ENCODE measurements at places on chromosomes 1 and 21.
A peak's percentile ranks its signal among the peaks of the same experiment; 100 is the strongest.

DNA sequence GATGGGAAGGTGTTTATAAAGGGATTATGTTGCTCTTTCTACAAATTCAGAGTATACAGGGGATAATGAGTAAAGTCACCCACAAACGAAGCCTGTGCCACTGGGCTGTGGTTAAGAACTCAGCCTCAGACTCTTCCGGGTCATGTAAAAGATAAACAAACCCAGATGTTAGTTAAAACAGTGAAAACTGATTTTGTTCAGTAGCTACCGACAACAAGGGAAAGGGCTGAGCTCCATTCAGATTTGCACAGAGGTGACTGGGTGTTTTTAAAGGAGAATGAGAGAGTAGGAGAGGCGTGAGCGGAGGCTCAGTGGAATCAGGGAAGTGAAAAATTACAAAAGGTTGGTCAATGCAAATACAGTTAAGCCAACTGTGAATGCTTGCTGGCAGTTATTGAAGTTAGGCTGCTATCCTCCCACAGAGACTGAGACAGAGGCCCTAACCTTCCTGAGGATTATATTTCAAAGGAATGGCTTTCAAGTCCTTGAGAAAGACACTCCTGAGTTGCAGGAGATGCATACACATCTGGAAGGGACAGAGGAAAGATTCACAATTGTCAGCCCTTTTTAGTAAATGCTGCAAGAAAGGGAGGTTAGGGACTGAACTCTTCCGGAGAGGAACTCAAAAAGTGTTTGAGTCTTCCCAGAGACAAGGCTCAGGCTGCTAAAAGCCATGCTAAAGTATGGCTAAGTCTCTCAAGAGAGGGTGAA is 29.9 kb upstream of the SAMD13 start:
- peak; percentile 15 for DNase-seq

GRCh38 chr1:36160949-36161485 is 5.1 kb downstream of the MAP7D1 start:
- DNase-seq = no peak

- DNase-seq = no peak
Measured at GRCh38 chr1:236907205-236907604, 97.0 kb downstream of the MT1HL1 start.

DNA sequence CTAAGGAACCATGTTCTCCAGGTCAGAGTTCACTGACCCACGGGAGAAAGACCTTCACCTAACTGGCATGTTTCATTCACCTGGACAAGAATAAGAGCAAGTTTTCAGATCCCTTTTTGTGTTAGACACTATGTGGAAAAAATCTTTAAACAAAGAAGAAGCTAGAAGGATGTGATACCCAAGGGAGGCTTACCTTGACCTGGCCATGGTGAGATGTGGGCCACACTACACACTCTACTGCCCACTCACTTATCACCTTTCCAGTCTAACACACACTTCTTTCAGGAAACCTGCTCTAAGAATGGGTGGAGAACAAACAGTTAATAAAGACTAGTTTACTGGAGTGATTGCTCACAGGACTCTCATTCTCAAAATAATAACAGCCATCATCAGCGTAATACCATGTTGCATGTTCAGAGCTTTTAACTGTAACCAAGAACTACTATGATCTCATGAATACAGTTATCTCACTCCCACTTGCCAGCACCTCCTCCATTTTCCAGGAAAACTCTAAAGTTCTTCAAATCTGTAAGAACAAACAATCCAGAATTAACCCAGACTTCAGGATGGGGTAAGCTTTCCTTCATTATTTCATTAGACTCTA is 1.4 kb downstream of the RGS8 start:
- DNase-seq = no peak

DNA sequence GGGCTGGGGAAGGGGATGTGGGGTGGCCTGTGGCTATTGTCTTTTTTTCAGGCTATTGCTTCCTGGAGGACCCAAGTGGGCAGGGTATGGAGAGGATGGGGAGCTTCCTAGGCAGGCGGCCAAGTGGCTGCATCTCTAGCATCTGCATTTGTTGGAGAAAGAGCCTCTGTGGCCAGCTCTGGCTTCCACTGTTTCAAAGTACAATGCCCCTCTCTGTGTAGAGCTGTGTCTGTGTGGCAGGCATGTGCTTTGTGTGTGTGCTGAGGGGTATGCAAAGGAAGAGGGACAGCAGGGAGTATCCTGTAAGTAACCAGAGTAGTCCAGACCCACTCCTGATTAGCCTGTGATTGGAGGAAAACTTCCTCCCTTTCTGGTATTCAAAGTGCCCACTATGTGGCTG is 40.6 kb downstream of the KCNA2 start:
- DNase-seq = no peak

DNA sequence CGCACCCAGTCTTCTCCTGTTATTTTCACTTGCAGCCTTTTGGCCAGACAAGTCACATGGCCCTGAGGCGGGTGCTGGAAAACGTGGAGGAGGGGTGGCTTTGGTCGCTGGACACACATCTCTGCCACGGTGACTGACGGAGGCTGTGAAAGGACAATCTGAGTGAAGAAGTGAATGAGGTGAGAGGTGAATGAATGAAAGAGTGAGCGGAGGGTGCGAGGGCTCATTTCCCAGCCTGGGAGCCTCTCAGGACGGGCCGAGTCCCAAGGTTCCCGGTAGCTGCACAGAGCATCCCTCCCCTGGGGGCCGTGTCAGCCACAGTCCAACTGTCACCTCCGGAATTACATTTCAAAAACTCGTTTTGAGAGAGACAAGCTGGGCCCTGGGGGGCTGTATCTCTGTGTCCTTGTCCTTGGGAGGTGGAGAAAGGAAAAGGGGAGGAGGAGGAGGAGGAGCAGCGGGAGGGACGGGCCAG is 89.6 kb downstream of the UBIAD1 start:
- DNase-seq = no peak
